ENCODE measurements at places on chromosomes 11 and 22. TPM values are rescaled to one million over a fixed set of nuclear protein-coding genes. Genes with fewer than 3 reads are reported as not detected.

The PANX3 gene
- not detected for total RNA-seq

The CYTH4 gene
- 0.13 TPM for total RNA-seq

The MFRP gene
- not detected for total RNA-seq

The MYO18B gene
- under 0.01 TPM for total RNA-seq

DNA sequence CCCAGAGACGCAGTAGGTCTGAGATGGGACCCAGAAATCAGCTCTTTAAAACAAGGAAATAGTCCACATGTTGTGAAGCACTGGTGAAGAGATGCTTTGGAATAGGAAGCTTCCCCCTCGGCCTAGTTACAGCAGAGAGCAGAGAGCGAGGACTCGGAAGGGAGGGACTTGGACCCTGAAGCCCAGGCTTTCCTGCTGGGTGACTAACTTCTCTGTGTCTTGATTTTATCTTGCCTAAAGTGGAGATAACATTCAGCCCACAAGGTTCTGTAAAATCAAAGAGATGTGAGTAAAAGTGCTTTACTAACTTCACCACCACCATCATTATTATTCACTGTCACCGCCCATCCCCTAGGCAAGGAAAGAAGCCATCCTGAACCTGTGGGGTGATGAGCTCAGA, 58.4 kb downstream of the THAP12 start:
- DNase-seq, result no peak

DNA sequence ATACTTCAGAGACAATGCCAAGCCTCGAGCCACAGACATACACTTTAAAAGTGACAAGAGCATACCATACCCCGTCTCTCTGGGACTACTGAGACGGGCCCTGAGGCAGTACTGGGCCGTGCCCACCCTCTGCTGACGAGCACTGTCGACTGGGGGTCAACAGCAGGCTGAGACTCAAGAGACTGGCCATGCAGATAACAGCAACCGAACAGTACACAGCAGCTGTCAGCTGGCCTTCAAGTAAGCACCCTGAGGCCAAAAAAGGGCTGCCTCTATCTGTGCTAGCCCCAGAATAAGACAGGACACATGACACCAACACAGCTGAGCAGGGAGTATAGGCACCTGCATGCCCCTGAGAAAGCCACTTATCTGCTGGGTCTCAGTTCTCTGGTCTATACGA, 18.9 kb upstream of the TMEM121B start:
- no peak for DNase-seq

DNA sequence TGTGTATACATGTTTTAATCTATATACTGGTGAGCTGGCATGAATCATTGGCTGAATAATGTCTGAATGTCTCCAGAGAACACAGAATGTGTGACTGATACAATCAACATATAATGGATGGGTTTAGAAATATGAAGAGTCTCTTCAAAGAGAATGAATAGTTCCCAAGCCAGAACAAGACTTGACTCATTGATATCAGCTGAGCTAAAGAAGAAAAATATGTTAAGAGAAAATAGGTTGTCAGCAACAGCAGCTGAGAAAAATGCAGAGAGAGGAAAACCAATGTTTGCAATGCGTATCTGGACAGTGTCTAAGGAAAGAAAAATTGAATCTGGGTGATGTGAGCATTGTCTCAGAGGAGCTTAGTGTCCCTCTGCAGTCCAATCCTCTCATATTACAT, 1281.8 kb upstream of the TENM4 start:
- no peak for DNase-seq
